ENCODE measurements at places on chromosomes 5 and 9. TPM values are rescaled to one million over a fixed set of nuclear protein-coding genes. Genes with fewer than 3 reads are reported as not detected.
A peak's percentile ranks its signal among the peaks of the same experiment; 100 is the strongest.

Gene AJM1
- total RNA-seq: 7.7 TPM

DNA sequence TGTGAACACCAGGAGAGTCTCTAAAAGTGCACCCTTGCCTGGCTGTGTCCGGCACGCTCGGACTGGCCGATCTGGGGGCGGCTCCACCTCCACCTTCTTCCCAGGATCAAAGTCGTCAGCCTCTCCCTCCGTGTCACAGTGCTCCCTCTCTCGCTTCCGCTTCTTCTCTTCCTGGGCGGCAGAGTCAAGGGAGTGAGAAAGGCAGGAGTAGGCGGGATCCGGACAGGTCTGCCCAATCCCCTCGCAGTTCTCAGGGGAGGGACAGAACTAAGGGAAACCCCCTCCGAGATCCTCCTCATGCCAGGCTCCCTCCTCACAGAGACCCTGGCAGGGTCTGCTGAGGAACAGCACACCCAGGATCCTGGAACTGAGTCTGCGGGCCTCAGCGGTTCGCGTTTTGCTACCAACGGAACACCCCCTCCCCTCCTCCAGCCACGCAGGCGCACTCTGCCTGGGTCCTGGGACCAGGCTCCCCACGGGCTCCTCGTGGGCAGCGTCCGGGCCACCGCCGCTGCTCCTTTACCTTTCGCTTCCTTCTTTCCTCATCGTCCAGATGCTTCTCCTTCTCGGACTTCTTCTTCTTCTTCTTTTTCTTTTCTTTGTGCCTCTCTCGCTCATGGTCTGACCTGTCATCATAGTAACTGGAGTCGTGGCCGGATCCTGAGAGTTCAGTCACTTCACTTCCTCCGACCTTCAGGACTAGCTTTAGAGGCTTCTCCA, 1.3 kb downstream of the BRD9 start:
- no peak for DNase-seq

DNA sequence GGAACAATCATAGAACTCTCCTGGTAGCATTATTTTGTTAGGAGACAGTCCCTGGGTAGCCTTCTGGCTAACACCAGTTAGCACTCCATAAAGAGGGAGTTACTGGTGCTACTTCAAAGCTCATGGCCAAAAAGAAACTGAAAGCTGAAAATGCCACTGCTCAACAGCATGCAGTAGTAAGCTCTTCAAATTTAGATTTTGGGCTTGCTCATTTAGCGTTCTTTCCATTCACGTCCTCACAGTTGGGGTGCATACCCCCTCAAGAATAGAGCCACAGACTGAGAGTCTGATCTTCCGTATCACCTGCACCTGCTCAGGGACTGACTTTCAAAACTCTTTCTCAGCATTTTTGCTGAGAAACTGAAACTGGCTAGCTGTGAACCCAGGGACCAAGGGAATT, 24.7 kb downstream of the NTRK2 start:
- DNase-seq: no peak

DNA sequence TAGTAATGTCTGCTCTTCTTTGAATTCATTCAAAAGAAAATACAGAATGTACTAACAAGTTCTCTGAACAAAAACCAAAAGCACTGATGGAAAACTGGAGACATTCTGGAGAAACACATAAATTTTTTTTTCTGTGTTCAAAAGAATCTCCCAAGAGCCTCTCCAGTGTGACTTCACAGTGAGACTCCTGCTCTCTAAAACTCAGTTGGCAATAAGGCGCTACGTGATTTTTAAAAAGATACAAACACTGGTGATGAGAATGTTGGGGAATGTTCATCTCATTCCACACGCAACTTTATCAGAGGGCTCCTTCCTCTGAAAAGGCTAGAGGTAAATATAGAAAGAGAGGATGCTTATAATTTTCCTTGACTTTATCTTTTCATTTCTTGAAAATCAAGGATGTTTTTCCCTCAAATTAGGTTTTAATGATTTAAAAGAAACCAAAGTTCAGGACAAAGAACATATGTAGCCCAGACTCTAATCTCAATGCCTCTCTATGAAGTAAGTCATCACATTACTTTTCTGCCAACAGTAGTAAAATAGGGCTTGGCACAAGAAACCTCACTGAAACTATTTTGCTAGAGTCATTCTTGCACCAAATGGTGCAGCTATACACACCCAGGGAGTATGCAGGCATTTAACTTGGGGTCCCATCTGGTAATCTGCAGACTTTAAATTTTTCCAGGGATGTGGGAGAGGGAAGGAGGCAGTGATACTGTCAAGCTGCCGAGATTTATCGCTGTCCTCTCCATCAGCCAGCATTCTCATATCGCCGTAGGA, 12.9 kb upstream of the AOPEP start:
- DNase-seq: no peak

DNA sequence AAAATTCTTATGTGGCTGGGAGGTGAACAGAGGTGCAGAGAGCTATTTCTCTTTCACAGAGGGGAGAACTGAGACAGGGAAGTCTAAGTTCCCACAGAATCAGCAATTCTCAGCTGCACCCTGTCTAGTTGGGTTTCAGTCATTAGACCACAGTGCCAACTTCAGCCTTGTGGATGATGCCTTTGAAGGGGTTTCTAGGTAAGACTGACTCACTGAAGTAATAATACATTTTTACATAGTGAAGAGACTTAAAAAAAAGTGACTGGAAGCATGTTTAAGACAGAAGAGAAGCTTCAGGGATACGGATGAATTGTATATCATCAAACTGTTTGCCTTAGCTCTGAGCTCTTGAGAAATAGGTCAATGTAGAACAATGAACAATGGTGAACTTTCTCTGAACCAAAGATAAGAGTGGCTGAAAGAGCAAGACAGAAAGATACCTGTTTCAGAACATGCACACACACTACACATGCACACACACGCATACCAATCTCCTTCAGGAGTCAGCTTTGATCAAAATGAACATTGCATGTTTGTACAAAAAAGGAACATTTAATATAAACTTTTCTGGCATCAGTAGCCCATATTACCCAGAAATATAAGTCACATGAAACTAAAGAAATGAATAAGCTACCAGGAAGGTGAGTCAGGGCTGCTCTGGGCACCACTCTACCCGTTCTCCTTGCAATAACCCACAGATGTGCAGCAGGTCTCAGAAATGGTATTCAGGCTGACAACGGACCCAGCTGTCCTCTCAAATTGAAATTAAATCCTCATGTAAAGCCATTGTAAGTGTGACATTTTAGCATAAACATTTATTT, 12.6 kb upstream of the FYB1 start:
- no peak for DNase-seq

GRCh38 chr5:218457-219291, 554 bp downstream of the SDHA start:
- DNase-seq: no peak

Gene BTNL3
- total RNA-seq: not detected

- DNase-seq: no peak
These were observed 269.9 kb downstream of the MEF2C start for GRCh38 chr5:88613051-88613450.

Gene SHLD3
- total RNA-seq: 2.4 TPM

GRCh38 chr5:162221910-162222309, 154.3 kb downstream of the GABRG2 start:
- no peak for DNase-seq

Gene SETX
- 23.3 TPM for total RNA-seq

DNA sequence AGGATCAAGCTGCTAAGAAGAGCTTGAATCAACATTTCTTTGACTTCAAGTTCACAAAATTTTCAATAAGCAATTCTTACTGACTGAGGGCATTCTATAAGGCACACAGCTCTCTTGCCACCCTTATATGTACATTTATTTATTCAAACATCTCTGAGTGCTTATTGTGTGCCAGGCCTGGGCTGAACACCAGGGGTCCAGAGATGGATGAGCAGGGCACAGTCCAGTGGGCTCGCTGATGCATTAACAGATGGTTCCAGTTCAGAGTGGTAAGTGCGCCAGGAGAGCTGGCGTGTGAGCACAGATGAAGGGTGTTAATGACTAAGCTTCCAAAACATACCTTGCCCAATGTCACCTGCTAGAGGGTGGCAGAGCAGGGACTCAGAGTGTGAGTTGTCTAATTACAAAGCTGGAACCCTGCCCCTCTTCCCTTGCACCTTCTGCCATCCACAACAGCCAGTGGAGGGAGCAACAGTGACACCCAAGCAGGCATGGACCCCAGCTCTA, 24.6 kb downstream of the ALG2 start:
- DNase-seq: no peak

Gene LCN15
- 0.41 TPM for total RNA-seq

DNA sequence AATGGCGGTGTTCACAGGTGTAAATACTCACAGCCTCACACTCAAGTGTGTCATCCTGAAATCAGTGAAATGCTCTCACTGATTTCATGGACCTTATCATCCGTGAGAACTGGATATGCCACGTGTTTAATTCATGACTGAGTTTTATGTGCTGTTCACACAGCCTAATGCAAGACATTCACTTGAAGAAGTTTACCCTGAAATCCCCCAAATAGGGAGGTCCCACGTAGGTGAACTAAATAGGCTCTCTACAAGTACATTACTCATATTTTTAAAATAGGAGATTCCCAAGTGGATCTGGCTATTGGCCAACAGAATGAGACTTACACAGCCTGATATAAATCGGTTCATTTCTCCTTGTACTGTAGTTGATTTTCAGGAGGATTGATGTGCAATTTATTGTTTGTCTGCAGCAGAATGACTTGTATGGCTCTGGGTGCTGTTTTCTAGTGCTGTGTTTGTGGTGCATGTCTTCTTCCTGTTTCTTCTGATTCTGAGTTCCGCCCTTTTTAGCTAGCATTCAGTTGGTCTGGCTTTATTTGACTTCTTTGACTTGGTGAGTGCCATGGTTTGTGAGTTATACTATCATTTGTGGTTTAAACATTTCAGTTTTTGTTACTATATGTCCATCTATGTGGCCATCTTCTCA, 25.1 kb downstream of the TRIO start:
- DNase-seq: no peak

- DNase-seq: no peak
These were observed 70.4 kb downstream of the MUSK start for GRCh38 chr9:110738982-110739381.

GRCh38 chr5:162503796-162504195, 436.2 kb downstream of the GABRG2 start:
- DNase-seq: no peak

Gene SHB
- total RNA-seq: 19.4 TPM

Gene GOLGA1
- 17.9 TPM for total RNA-seq

GRCh38 chr5:132641841-132642240, 16.1 kb upstream of the IL13 start:
- no peak for DNase-seq

DNA sequence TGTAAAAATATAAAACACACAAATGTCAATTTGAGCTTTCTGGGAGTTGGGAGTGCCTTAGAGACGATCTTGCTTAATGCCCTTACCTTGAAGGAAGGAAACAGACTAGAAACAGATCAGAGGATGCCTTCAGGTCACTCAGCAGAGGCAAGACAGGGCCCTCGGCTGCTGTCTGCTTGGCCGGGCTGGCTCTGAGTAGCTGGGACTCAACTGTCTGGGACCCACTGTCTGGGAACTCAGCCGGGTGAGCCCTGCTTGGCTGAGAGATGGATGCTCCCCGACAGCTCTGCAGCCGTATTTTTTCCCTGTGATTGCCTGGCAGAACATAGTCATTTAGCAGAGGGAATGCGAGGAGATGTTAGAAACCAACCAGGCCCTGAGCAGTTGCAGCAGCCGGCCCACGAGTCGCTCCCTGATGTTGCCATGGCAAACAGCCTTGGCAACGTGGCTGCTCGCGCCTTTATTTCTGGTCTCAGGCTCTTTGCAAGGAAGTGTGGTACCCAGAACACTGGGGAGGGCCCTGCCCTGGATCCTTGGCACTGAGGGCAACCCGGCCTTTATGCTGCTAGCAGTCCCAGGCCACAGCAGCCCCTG, 10.9 kb downstream of the PPARGC1B start:
- no peak for DNase-seq

GRCh38 chr9:89541798-89542197, 43.9 kb upstream of the SEMA4D start:
- no peak for DNase-seq

- DNase-seq: no peak
These were observed 37.4 kb downstream of the PTTG1 start for GRCh38 chr5:160458806-160459800.

DNA sequence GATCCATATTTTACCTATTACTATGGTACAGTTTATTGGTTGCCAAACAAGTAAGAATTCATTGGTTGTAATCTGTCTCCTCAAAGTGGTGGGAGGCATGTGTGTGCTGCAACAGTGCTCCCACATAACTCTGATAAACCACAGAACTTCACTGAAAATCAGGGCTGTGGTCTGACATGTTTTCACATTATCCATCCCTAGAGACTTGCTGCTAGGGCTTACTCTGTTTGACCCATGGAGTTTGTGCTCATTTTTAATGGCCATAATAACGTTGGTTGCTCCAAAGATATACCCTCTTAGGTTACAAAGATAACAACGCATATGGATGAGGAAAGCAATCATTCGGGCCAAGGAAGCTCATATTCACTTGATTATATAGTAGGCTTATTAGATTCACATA, 37.0 kb downstream of the HACD4 start:
- no peak for DNase-seq

DNA sequence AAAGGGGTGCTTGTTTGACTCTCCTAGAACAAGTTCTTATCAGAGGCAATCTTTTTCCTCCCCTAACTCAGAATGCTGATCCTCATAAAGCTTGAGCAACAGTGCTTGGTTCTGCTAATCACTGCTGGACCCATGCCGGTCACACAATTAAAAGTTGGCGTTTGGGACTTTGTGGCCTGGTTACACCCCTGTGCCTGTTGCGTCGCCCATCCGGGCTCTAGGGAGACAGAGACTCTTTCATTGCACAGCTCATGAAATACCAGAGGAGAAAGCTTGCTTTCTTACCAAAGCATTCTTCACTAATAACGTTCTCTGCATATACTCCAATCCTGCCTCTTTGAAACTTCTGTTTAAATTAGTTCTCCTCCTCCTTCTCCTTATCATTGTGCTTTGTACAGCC, 301.1 kb downstream of the NR3C1 start:
- no peak for DNase-seq

DNA sequence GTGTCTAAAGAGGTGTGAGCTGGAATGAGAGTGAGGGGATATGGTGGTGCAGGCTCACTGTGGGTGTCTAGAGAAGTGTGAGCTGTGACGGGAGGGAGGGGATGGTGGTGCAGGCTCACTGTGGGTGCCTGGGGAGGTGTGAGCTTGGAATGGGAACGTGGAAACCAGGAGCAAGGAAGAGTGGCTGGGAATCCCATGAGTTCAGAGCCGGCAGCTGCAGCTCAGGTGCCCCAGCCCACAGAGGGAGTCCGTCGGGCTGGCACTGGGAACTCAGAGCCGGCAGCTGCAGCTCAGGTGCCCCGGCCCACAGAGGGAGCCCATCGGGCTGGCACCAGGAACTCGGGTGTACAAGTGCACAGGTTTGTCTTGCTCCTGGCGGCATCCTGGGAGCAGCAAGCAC, 45.6 kb downstream of the IRX2 start:
- DNase-seq: no peak

- peak; percentile 63 for DNase-seq
These were observed 85.0 kb downstream of the STK10 start for GRCh38 chr5:172102913-172103626.

Gene SLC34A3
- not detected for total RNA-seq

Gene CCDC183
- total RNA-seq: 2.1 TPM

Gene SCGB3A2
- total RNA-seq: not detected

GRCh38 chr9:93869863-93870262, 85.3 kb downstream of the BARX1 start:
- no peak for DNase-seq

GRCh38 chr9:127931092-127931881, 710 bp upstream of the PIP5KL1 start:
- no peak for DNase-seq

- no peak for DNase-seq
These were observed 2.3 kb downstream of the UHRF2 start for GRCh38 chr9:6415266-6415665.

Measured in left ventricle myocardium inferior (tissue), 1 donor.